ENCODE measurements at places on chromosomes 11 and 22.
A peak's percentile ranks its signal among the peaks of the same experiment; 100 is the strongest.

- DNase-seq, result no peak
Measured at GRCh38 chr22:19719050-19719482, 4.3 kb upstream of the GP1BB start.

GRCh38 chr22:39422721-39423120 is 23.1 kb downstream of the TAB1 start:
- DNase-seq, result no peak

GRCh38 chr22:43455846-43456245 is 44.0 kb downstream of the MPPED1 start:
- no peak for DNase-seq

DNA sequence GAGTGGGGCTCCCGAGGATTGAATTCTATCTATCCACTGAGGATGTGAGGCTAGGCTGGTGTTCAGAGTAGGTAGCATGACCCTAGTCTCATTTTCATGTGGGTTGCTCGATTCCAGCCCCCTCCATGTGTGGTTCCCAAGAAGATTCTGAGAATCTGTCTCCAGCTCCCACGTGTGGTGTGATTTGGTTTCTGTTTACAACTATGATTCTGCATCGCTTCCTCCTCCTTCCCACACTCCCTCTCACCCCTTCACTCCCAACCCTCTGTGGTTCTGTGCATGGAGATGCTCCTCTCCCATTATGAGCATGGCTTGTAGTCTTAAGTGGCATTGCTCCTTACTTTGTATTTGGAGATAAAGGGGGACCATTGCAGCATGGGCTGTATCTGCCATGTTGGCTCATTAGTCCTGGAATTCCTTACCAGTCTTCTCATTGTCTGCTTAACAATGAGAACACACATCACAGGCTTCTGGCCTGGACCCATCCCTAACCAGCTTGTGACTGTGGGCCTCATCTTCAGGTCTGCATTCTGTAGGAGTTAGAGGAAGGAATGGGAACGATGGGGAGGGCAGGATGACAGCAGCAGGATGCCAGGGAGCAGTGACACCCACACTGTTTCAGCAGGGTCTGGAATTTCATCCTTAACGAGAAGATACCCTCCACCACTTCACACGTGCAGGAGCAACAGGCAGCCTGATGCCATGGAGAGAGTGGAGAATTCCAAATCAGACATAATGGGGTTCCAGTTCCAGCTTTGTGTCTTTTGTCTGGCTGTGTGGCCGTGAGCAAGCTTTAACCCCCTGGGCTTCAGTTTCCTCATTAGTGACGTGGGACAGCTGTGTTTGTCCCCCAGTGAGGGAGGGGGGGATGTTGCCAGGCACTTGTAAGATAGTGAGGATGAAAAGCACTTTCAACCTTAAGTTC is 86.0 kb downstream of the CCDC81 start:
- no peak for DNase-seq

- peak; percentile 55 for DNase-seq
Measured at GRCh38 chr11:82718307-82718706, 15.4 kb downstream of the FAM181B start.

Measured in ELF-1 (cell line).